Right forelimb (tissue), 1 donor: ENCODE measurements at places on chromosomes 1 and 21.
A peak's percentile ranks its signal among the peaks of the same experiment; 100 is the strongest.

DNA sequence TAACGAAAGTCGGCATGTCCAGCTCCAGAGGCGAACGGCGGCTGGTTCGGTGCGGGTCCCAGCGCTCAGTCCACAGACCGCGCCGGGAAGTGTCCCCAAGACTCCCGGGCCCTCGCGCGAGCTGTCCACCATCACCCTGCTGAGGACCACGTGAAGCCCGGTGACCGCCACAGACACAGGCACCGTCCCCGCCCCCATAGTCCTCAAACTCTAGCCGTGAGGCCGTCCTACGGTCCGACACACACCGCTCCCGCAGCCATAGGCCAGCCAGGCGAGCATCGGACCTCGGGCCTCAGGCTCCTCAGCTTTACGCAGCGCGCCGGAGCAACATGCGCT lies 535 bp downstream of the SETD4 start:
- no peak for DNase-seq

DNA sequence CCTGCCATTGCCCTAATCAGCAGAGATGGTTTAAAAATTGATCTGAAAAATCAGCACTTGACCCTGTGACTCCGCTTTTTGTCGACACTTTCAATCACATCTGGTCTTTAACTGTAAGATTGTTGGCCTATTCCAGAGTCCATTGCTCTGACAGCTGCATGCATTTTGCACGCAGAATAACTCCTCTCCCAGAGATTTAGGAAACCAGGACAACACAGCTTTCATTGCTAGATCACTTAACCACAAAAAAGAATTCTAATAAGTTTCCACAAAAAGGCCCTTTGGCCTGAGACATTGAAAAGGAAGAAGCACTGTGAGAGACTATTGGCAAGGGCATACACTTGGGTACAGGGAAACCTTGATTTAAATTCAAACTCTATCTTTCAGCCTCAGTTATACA lies 373.1 kb downstream of the TGFB2 start:
- no peak for DNase-seq

DNA sequence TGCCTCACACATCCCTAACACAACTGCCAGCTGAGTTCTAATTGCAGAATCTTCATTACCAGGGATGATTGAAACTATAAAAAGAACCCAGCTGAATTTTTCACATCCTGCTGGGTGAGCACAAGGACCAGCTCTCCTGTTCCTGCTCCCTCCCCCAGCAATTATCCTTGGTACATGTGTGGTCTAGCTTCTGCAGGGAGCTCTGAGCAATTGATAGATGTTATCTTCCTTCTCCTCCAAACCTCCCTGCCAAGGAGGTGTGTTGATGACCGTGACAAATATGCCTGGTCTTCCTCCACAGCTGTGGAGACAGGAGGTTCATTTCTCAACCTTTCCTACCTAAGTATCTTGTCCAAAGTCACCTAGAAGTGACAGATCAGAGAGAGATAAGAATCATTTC lies 65.3 kb upstream of the MAN1A2 start:
- no peak for DNase-seq

DNA sequence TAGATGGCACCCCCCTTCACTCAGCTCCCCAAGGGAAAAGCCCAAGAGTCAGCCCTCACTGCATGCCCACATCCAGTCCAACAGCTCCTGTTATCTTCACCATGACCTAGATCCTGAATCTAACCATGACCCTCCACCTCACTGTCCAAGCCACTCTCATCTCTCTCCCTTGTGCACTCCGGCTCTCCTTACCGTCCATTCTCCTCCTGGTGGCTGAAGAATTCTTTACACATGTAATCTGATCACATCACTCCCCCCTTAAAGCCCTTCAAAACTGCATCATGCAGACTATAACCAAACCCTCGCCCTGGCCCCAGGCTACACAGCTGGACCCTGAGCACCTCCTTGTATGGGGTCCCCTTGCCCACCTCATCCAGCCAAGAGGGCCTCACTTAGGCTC lies 14.0 kb upstream of the PAQR7 start:
- no peak for DNase-seq

DNA sequence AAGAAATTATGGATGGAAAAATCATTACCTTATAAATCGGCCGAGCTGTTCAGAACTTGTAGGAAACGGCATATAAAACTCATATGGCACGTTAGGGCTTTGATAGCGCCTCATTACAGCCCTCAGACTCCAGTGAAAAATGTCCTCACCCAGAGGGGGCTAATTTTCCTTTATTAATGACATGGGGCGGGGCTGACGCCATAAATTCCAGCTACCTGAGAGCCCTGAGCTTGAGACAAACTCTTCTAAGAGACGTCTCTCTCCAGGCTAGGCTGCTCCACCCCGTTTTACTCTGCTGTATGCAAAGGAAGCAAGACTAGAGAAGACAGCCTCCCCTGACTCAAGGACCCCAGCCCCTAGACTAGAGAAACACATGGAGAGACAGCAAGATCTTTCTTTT lies 149.4 kb downstream of the TRABD2B start:
- DNase-seq: peak; percentile 28

GRCh38 chr1:157045250-157046218 lies at the start of gene ARHGEF11:
TSS of gene ARHGEF11 (minus strand) at chr1:157045742. CDS start at chr1:157044330, 1,412 bp downstream.
- DNase-seq: peak; percentile 93

GRCh38 chr1:89532228-89532627 lies 7.6 kb downstream of the LRRC8B start:
- DNase-seq: no peak

- no peak for DNase-seq
Observed at GRCh38 chr21:41163091-41163490, 4.9 kb upstream of the BACE2 start.

DNA sequence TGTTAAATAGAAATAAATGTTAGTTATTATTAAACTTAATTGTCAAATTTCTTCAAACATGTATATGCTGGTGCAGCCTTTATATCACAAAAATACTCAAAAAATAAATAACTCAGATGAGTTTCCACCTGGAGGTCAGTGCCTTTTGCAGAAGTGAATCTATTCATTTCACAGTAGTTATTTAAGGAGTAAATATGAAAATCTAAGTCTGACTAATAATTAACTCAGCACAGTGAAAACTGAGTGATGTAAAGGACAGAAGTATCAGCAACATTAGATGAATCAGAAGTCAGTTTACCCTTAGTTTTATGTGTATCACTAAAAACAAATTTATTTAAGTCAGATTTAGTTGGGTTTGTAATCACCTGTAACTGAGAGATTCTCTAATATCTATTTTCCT lies 2135.4 kb downstream of the MRPL39 start:
- DNase-seq: no peak

DNA sequence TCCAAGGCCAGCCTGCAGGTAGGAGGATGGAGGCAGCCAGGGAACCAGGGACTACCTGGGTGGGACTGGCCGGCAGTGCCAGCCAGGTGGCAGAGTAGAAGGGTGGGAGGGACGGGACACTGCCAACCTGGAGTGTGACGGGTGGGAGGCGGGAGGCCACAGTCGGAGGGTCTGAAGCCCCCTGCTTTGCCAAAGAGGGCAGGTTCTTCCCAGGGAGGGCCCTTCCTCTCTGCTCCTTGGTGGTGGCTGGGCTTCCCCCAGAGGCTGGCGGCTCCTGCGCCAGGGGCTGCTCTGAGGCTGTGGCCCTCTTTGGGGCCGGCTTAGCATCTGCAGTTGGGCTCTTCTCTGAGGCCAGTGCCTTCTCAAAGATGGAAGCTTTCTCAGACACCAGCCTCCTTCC lies 8.7 kb upstream of the TNNT2 start:
- no peak for DNase-seq

GRCh38 chr1:212669102-212669501 lies 30.5 kb downstream of the BATF3 start:
- peak; percentile 36 for DNase-seq

DNA sequence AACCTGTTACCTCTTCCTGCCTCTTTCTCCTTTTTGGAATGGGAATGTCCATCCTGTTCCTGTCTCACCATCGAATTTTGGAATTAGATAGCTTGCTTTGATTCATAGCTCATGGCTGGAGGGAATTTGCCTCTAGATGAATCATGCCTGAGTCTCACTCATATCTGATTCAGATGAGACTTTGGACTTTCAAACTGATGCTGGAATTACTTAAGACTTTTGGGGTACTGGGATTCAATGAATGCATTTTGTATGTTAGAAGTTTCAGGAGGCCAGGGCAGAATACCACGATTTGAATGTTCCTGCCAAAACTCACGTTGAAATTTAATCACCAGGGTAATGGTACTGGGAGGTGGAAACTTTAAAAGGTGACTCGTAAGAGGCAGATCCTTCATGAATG lies 132.4 kb downstream of the DSCAM start:
- DNase-seq: no peak

GRCh38 chr1:47181095-47181954 lies 8.5 kb downstream of the PDZK1IP1 start:
- no peak for DNase-seq

DNA sequence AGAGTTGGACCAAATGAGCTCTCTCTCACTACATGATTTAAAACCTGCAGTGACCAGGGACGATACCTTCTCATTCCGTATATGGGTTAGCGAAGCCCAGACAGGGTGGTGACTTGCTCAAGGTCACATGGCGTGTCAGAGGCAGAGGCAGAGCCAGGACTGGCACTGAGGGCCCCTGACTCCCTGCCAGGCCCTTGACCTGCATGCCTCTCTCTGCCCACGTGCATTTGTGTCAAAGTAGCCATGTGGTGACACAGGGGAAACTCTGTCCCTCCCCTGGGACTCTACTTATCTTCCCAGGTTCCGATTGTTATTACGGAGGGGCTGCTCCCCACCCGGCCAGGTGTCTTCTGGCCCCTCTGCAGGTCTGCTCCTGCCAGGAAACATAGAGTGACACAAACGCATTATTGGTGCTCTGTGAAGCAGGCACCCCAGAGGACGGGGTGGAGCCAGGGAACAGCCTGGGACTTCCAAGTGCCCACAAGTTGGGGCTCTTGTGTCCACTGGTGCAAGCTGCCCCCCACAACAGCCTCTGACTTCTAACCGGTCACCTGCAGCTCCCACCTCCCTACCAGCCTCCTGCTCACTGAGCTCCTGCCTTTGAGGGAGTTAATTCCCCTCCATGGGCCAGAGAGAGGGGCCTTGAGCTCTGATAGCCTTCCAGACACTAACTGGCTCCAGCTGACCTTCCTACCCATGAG lies 7.3 kb upstream of the TINAGL1 start:
- DNase-seq: no peak

DNA sequence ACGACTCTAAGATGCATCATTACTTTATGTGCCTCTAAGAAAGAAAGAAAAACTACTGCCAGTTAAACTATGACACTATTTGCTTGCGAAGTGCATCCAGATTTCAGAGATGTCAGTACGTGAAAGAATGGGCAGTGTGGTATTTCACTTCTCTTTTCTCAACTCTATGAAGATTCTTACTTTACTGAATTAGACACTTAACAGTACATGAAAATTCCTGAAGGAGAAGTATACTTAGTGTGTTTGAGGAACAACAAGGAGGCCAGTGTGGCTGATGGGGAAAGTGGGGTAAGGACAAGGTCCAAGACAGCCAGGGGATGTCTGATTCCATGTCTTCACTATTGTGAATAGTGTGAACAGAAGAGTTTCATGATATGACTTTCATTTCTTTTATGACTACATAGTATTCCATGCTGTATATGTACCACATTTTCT lies 53.9 kb upstream of the HSD17B7 start:
- no peak for DNase-seq

GRCh38 chr21:20728691-20729090 lies 269.5 kb upstream of the NCAM2 start:
- no peak for DNase-seq

DNA sequence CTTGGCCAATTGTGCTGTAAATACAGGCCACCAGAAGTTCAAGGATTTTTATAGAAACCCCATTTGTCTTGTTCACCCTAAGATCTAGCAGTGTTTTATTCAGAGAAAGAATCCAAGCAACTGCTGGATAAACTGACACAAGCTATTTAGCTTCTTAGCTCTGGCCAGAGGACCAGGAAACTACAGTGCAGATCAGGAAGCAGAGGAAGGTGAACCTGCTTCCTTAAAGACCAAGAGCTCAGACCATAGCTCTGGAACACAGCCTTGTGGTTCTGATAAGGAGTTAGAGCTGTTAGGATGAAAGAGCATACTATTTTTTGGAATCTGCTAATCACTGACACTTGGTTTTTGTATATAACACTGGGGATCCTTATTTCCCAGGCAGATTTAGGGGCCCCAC lies 5.2 kb upstream of the CCDC17 start:
- DNase-seq: no peak

GRCh38 chr1:228074954-228075730 lies 7.4 kb upstream of the ARF1 start:
- peak; percentile 39 for DNase-seq

DNA sequence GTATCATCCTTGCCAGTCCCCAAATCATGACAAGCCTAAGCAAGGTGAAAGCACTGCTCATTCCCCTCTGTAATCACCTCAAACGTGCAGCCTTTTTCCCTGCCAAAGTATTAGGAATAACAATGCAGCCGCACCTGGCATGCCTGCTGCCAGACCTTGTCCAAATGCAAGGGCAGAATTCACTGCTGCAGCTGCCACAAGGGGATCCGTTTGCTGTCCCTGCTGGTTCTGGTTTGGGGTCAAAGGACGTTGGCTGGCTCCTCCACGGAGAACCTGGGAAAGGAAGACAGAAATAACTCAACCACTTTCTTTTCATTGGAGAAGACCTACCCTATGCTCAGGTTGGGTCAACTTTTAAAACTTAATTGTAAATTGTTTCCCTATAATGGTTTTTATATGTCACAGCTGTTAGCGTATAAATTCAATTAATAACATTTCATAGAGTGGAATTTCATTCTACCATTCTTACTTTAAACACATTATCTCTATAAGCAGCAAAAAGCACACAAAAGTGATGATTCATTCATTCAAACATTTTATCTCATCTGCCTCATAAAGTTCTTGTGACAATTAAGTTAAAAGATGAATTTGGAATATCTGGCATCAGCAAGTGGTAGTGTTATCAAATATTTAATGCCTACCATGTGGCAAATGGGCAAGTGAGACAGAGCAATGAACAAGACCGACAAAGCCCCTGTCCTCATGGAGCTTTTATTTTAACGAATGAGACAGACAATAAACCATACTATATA lies 59.8 kb upstream of the SDC3 start:
- no peak for DNase-seq

- DNase-seq: no peak
Observed at GRCh38 chr1:232033285-232033684, 406.7 kb downstream of the DISC1 start.

DNA sequence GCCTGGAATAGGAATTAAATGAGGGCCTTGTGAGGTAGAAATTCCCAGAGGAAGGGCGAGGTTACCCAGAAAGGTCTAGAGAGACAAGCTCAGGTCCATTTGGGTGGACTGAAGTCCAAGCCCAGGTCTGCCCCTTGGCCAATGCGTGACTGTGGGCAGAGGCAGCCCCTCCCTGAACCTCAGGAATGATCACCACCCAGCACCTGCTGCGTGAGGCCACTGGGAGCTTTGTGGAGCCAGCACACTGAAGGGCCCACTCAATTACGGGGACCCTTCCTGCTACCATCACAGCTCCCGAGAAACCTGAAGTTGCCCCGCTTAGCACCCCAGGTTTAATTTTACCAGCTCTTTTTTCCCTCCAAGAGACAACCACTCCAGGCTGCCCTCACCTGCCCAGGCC lies 6.5 kb upstream of the MATN1 start:
- no peak for DNase-seq
